ENCODE measurements at places on chromosomes 5 and 9.

DNA sequence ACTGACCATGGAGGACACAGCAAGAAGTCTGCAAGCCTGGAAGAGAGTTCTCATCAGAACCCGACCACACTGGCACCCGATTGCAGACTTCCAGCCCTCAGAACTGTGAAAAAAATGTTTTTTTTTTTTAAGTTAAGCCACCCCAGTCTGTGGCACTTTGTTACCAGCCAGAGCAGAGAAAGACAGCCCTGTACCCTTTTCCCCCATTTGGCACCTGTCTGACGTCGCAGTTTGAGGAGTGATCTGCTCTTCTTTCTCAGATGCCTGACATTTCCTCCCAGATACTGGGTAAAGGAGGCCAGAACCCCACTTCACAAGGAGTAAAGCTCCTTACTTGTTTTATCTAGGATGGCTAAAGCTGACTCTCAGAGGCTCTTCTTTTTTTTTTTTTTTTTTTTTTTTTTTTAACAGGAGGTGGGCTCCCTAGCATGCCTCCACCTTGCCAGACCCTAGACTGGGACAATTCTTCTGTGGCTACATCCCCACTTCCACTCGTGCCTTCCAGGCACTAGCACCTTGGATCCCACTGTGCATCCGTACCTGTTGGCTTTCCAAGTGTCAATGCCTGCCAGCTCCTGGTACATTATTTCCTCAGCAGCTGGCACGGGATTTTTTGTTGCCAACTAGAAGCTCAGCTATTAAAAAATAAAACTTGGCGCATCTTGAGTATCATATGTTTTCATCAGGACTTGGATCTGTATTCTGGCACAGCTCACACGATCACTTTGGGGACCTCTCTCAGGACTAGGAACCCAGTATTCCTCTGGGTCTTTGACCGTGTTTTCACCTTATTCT lies 14.4 kb downstream of the CAMK4 start:
- DNase-seq = no peak

DNA sequence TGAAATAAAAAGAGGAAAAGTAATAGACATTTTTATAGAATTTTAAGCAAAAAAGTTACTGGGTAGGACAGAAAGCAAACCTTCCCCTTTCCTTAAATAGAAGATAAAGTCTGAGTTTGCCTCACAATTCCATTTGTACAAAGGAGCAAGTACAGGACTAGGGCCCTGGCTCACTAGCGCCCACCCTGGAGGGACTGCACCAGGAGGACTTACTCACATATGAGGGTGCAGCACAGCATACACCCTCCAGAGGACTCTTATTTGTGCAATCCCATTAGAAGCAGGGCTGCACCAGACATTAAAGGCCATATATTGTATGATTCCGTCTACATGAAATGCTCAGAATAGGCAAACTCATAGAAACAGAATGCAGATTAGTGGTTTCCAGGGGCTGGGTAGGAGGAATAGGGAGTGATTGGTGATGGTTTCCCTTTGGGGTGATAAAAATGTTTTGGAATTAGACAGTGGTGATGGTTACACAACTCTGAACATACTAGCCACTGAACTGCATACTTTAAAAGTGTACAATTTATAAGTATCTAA lies 4.5 kb downstream of the REEP5 start:
- no peak for DNase-seq

GRCh38 chr5:112604732-112605630 lies 132.7 kb upstream of the APC start:
- no peak for DNase-seq

- no peak for DNase-seq
Observed at GRCh38 chr9:137294091-137294680, 7.9 kb downstream of the NRARP start.

GRCh38 chr5:22998362-22998761 lies 145.2 kb upstream of the CDH12 start:
- no peak for DNase-seq

GRCh38 chr9:112507001-112507680 lies 20.5 kb downstream of the KIAA1958 start:
- no peak for DNase-seq

DNA sequence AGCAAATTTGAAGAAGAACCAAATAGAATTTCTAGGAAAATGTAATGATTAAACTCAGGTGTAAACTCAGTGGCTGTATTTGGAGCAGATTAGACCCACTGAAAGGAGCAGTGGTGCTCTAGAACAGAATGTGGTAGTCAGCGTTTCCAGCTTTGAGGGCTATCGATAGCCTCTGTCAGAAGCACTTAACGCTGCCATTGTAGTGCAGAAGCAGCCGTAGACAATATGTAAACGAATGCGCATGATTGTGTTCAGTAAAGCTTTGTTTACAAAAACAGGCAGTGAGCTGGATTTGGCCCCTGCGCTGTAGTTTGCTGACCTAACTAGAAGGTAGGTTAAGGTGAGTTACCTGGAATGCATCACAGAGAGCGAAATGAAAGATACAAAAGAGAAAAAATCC lies 72.0 kb downstream of the FAM78A start:
- DNase-seq = no peak

DNA sequence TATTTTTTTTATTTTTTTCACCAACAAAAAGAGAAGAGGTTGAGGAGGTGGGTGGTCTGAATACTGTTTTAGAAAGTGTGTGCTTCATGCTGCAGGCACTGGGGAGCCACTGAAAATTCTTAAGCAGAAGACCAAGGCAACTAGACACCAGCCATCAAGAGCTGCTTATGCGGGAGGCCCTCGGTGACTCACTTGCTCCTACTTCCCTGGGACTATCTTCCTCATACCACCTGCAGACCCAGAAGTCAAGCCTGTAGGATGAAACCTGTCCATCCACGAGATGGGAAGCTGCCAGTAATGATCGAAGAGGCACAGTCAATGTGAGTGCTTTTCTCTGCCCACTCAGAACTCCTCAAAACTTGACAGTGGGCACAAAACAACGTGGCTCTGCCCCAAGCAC lies 125.8 kb upstream of the SLC44A1 start:
- DNase-seq = no peak

DNA sequence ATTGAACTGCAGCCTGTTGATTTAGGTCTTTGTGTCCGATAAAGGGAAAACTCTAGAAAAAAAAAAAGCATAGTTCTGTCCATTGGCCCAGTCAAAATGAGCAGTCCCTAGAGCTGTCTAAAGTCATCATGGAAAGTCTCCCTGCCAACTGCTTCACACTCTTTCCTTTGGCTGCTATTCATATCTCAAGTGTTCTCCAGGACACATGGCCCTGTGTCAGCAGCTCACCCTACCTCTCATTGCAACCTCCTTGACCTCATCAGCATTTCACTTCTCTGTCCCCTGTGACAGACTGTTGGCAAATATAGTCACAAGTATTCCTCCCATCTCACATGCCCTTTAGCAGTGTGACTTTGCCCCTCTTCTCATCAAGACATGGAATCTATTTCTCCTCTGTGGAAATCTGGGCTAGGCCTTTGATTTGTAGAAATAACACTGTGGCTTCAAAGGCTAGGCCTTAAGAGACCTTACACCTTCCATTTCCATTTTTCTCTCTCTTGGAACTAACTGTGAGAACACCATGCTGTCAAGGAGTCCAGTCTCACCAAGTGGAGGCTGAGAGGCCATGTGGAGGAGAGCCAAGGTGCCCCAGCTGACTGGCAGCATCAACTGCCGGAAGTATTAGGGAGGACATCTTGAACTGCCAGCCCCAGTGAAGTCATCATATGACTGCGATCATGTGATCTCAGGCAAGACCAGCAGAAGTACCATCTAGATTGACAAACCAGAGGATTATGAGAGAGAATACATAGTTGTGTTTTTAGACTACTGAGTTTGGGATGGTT lies 149.4 kb upstream of the TARS1 start:
- no peak for DNase-seq

- DNase-seq = no peak
Observed at GRCh38 chr9:38018958-38019602, 49.9 kb downstream of the SHB start.

GRCh38 chr5:3009605-3010004 lies 258.1 kb upstream of the IRX2 start:
- DNase-seq = no peak

GRCh38 chr9:32867601-32868204 lies 84.4 kb downstream of the TMEM215 start:
- DNase-seq = no peak

DNA sequence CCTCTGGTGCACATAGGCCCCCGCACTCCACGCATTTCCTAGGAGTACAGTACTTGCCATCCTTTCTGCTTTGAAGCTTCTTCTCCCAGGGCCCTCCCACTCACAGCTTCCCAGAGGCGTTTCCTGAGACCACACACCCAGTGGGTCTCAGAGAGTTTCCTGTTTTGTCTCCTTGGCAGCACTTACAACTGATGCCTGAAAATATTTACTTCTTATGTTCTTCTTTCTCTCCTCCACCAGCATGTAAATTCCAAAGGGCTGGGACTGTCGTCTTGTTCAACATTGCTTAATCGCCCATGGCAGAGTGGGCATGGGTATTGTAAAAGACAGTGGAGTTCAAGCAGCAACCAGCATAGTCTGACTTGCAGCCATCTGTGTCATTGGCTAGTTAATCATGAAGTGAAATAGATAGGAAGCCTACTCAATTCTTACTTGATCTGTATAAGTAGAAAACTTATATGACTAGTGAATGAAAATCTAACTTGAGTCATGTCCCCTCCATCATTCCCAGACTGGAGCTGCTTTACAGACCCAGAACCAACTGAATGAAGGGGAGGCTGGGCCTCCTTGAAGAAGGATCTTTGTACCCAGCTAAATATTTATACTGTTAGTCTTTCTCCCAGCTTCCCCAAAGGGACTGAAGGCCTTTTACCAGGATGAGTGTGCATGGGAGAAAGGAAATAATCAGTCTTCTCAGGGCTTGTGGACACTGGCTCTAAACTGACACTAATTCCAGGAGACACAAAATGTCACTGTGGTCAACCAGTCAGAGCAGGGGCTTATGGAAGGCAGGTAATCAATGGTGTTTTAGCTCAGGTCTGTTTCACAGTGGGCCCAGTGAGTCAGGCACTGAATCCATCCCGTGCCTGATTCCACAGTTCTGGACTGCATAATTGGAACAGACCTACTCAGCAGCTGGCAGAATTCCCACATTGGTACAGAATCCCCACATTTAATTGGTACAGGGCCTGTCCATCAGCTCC lies 116.4 kb downstream of the SV2C start:
- no peak for DNase-seq

- DNase-seq = no peak
Observed at GRCh38 chr5:107580889-107581820, 89.6 kb downstream of the EFNA5 start.

- no peak for DNase-seq
Observed at GRCh38 chr5:77640589-77641396, 2.3 kb upstream of the OTP start.

GRCh38 chr5:102681403-102681983 lies 73.6 kb upstream of the PAM start:
- DNase-seq = peak; percentile 62

DNA sequence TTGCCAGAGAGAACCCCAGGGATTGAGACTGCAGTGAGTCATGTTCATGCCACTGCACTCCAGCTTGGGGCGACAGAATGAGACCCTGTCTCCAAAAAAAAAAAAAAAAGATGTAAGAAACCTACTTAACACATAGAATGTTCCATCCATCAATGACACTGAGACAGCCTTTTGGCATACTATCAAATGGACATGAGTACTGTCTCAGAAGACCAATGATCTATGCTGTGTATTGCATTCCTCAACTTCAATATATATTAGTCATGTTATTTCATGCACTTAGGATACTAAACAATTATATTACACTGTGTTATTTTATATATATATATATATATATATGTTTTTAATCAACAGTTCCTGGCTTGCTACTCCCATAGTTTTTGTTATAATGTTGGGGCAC lies 57.1 kb upstream of the ANKH start:
- DNase-seq = no peak

DNA sequence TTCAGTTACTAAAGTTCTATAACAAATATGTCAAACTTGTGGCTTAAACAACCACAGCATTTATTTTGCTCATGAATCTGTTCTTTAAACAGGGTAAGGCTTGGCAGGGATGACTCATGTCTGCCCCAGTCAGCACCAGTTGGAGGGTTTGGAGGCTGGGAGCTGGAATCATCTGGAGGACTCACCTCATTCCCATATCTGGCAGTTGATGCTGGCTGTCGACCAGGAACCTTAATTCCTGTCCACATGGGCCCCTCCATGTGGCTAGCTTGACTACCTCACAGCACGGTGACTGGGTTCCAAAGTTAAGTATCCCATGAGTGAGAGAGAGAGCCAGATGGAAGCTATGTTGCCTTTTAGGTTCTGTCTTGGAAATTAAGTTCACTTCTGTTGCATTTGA lies 13.8 kb upstream of the CCL28 start:
- DNase-seq = no peak

DNA sequence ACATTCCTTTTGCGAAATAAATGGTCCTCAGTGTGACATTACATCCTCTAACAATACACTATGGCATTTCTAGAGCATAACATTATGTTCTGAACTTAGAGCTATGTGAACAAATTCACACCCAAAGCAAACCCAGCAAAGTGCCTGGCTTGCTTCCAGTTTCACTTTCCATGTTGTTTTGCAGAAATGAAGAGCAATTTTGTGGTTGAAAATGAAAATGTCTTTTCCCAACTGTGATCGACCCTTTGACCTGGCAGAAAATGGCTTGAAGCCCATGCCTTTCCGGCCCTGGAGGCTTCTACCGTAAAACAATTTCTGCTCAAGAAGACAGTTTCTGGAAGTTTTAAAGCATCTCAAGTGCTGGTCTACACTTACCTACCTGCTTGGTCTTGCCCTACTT lies 344.7 kb upstream of the RGMB start:
- no peak for DNase-seq

GRCh38 chr5:58924306-58924705 lies 341.4 kb downstream of the RAB3C start:
- no peak for DNase-seq

GRCh38 chr5:97553604-97554452 lies 370.8 kb upstream of the RIOK2 start:
- no peak for DNase-seq

DNA sequence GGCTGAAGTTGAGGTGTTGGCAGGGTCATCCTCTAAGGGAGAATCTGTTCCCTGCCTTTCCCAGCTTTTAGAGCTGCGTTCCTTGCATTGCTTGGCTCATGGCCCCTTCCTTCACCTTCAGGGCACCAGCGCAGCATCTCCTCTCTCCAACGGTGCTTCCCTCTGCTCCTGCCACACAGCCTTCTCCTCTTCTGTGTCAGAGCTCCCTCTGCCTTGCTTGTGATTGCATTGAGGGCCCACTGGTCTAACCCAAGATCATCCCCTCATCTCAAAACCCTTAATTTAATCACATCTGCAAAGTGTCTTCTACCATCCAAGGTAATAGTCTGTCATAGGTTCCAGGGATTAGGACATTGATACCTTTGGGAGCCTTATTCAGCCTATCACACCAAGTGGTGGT lies 205.7 kb upstream of the TBCA start:
- no peak for DNase-seq

Data from stimulated activated CD4-positive, alpha-beta T cell treated with anti-CD3 and anti-CD28 coated beads, Interleukin-12 subunit alpha, Interleukin-12 subunit beta, amount 100 ng/mL, for 4 hours (primary cell).